ENCODE measurements at places on chromosomes 4 and X.

DNA sequence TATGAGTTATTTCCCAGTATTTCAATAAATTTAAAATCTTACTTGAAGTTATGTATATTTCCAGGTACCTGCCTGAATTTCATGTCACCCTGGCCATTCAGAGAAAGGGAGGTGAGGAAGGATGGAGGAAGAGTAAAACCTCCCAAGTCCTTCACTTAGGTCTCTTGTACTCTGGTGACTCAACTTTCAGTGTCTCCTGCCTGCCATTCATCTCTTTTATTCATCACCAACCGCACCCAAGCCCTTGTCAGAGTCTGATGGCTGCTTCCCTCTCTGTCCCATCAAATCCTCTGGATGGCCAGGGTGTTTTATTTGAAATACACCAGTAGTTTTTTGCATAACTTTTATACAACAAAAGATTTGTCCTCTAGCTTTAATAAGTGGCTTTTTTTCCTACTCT lies 17.8 kb downstream of the TMPRSS11E start:
- H3K27ac ChIP-seq, result no peak overlapping the region
- H3K4me1 ChIP-seq, result peaks cover 4% of the 10 kb centered on the region
- no peak for DNase-seq
- no peak overlapping the region for H3K4me3 ChIP-seq

- no peak overlapping the region for H3K4me3 ChIP-seq
- H3K27ac ChIP-seq, result peak overlapping the region; percentile 25
- no peak for DNase-seq
- H3K27me3 ChIP-seq, result no peaks in the 10 kb centered on the region
Measured at GRCh38 chr4:2914256-2915126, 48.7 kb downstream of the NOP14 start.

DNA sequence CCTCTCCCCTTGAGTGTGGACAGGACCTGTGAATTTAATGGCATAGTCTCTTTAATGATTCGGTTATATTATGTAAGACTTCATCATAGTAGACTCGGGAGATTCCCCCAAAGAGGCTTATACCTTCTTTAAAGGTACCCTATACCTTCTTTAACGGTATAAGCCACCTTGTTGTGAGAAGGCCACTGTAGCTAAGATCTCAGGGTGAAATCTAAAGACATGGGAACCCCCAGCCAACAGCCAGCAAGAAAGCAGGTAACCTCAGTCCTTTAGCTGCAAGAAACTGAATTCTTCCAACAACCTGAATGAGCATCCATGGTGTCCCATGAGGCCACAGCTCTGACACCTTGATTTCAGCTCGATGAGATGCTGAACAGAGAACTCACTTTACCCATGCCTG lies 931 bp downstream of the DDX60 start:
- peaks cover 13% of the 10 kb centered on the region for H3K36me3 ChIP-seq
- peaks cover 49% of the 10 kb centered on the region for H3K4me1 ChIP-seq
- no peaks in the 10 kb centered on the region for H3K27me3 ChIP-seq
- peak overlapping the region; percentile 97 for H3K27ac ChIP-seq

- no peak for DNase-seq
- no peak overlapping the region for H3K4me3 ChIP-seq
- no peak overlapping the region for H3K27ac ChIP-seq
- H3K4me1 ChIP-seq, result no peaks in the 10 kb centered on the region
Measured at GRCh38 chrX:150506020-150506419, 62.4 kb upstream of the MTM1 start.

- no peak overlapping the region for H3K27ac ChIP-seq
- no peaks in the 10 kb centered on the region for H3K4me1 ChIP-seq
- no peaks in the 10 kb centered on the region for H3K36me3 ChIP-seq
Measured at GRCh38 chrX:88613338-88613737, 133.7 kb upstream of the CPXCR1 start.

DNA sequence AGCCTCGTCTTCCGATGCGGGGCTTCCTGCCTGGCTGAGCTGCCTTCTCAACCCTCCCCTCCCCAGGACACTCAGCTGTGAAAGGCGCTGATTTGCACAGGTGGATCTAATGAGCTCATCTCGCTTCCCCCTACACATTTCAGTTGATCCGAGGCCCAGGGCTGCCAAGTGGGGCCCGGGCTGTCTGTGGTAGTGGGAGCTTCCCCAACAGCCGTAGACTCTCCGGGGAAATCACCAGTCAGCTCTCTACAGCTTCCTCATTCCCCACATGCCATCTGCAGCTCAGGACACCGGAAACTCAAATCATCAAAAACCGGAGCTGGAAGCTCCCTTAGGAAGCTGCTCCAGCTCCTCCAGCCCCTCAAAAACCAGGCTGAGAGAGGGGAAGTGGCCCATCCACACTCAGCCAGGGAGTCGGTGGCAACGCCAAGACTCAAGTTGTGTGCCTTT lies 56.2 kb downstream of the SMIM20 start:
- no peaks in the 10 kb centered on the region for H3K4me1 ChIP-seq
- DNase-seq, result no peak
- no peaks in the 10 kb centered on the region for H3K36me3 ChIP-seq
- H3K27me3 ChIP-seq, result peaks cover 23% of the 10 kb centered on the region
- H3K27ac ChIP-seq, result no peak overlapping the region

DNA sequence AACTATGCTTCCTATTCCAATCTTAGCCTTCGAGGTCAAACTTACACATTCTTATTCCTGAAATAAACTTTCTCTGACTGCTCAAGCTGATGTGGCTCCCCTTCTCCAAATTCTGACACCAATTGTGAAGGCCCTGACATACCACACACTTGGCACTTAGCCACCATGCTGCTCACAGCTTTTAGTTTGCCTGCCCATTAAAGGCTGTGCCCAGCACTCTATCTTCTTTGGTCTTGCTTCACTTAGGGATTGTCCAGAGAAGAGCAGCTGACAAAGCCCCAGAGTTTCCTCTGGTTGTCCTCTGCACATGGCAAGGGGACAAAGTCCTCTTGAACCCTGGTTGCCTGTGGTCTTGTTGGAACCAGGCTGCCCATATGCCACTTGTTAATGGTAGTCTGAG lies 126.1 kb downstream of the ARHGEF9 start:
- peaks cover 14% of the 10 kb centered on the region for H3K36me3 ChIP-seq
- no peaks in the 10 kb centered on the region for H3K27me3 ChIP-seq

- no peak overlapping the region for H3K4me3 ChIP-seq
- no peaks in the 10 kb centered on the region for H3K27me3 ChIP-seq
- H3K36me3 ChIP-seq, result no peaks in the 10 kb centered on the region
- H3K4me1 ChIP-seq, result peaks cover 4% of the 10 kb centered on the region
Measured at GRCh38 chr4:55175779-55176231, 50.4 kb upstream of the KDR start.

DNA sequence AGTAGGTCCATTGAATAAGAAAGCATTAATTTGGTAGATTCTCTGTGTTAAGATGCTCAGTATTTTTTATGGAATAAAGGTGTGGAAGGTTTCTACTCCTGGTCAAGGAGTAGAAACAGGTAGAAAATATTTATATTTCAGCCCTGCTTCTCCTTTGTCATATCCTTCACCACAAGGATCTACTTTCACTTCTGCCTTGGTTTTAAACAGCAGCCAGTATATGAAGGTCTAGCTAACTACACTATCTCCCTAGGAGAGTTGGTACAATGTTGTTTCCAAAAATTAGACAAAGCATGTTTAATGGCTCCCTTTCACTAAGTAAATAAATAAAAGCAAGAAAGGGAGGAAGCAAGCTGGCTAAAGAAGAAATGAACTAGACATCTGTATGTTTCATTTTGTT lies 44.6 kb upstream of the GYPA start:
- H3K27ac ChIP-seq, result no peak overlapping the region
- peaks cover 11% of the 10 kb centered on the region for H3K27me3 ChIP-seq
- H3K4me1 ChIP-seq, result no peaks in the 10 kb centered on the region
- H3K36me3 ChIP-seq, result peaks cover 2% of the 10 kb centered on the region
- H3K4me3 ChIP-seq, result no peak overlapping the region
- no peak for DNase-seq

- DNase-seq, result no peak
- no peaks in the 10 kb centered on the region for H3K27me3 ChIP-seq
- H3K36me3 ChIP-seq, result no peaks in the 10 kb centered on the region
- no peak overlapping the region for H3K4me3 ChIP-seq
- no peaks in the 10 kb centered on the region for H3K4me1 ChIP-seq
- H3K27ac ChIP-seq, result no peak overlapping the region
Measured at GRCh38 chr4:9938933-9939332, 82.4 kb downstream of the SLC2A9 start.

- no peak overlapping the region for H3K27ac ChIP-seq
- no peak for DNase-seq
- no peaks in the 10 kb centered on the region for H3K4me1 ChIP-seq
- H3K36me3 ChIP-seq, result no peaks in the 10 kb centered on the region
- H3K4me3 ChIP-seq, result no peak overlapping the region
- H3K27me3 ChIP-seq, result no peaks in the 10 kb centered on the region
Measured at GRCh38 chr4:181085557-181085956, 1157.6 kb upstream of the TENM3 start.

- no peak overlapping the region for H3K4me3 ChIP-seq
- no peaks in the 10 kb centered on the region for H3K4me1 ChIP-seq
- DNase-seq, result no peak
- no peaks in the 10 kb centered on the region for H3K27me3 ChIP-seq
Measured at GRCh38 chr4:20313237-20314030, 61.7 kb downstream of the SLIT2 start.

GRCh38 chrX:10193587-10193986 lies 36.8 kb downstream of the CLCN4 start:
- DNase-seq, result no peak
- H3K36me3 ChIP-seq, result no peaks in the 10 kb centered on the region
- H3K4me1 ChIP-seq, result peaks cover 5% of the 10 kb centered on the region

- no peak overlapping the region for H3K4me3 ChIP-seq
- DNase-seq, result no peak
- no peak overlapping the region for H3K27ac ChIP-seq
- no peaks in the 10 kb centered on the region for H3K36me3 ChIP-seq
- H3K27me3 ChIP-seq, result peaks cover 8% of the 10 kb centered on the region
Measured at GRCh38 chrX:25156323-25156722, 140.6 kb upstream of the ARX start.

DNA sequence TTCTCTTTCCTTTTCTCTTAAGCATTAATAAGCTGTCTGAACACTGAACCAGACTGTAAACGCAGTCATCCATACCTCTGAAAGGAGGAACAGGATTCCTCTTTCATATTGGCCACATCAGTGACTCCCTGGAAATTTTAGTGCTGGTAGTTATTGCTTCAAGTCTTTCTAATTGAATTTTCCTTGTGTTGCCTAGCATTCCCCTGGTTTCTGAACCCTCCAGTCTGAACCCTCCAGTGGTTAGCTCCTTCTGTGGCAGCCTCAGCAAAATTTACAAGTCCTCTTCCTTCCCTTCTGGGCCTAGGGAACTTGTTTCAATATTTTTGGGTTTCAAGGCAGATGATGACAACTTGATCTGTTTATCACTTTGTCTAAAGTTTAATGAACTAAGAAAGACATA lies 7.9 kb downstream of the SPARCL1 start:
- no peak for DNase-seq
- H3K27me3 ChIP-seq, result no peaks in the 10 kb centered on the region
- H3K4me3 ChIP-seq, result no peak overlapping the region
- no peaks in the 10 kb centered on the region for H3K4me1 ChIP-seq
- H3K36me3 ChIP-seq, result no peaks in the 10 kb centered on the region

DNA sequence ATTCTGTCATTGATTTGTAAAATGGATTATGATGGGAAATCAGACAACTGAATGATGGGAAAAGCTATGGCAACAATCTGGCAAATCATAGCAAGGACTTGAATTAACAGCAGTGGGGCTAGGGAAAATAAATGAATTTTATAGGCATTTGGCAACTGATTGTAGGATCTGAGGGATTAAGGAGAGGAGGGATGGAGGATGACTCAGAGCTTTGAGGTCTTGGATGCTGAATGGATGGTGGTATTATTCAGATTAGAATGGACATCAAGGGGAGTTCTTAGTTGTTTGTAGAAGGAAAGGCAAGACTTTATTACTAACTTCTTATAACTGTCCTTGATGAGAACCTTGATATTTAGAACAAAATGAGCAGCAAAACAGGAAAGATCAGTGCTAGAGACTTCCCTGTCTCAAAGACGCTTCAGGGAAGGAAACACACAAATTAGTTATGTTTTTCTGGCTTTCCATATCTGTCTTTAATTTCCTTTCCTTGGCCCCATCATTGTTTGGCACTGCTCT lies 51.4 kb upstream of the HHIP start:
- no peak overlapping the region for H3K27ac ChIP-seq
- H3K4me1 ChIP-seq, result no peaks in the 10 kb centered on the region
- no peak for DNase-seq
- H3K27me3 ChIP-seq, result no peaks in the 10 kb centered on the region
- H3K4me3 ChIP-seq, result no peak overlapping the region

DNA sequence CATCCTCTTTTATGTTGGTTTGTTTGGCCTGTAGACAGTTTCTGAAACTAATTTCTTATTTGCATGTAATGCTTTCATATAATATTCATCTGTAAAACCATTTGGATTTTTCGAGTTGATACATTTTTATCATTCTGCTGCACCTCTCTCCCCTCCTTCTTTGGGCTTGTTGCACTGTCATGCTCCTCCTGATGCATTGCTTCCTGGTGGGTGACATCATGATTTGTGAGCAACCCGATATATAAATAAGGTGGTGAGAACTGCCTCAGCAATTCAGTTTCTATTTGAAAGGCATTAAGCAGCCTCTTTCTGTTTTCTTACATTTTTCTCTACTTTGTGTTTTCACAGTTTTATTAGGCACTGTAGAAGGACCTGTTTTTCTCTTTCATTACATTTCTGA lies 515.7 kb downstream of the RPA4 start:
- no peak overlapping the region for H3K4me3 ChIP-seq
- H3K27ac ChIP-seq, result no peak overlapping the region
- no peaks in the 10 kb centered on the region for H3K27me3 ChIP-seq
- H3K4me1 ChIP-seq, result peaks cover 15% of the 10 kb centered on the region
- H3K36me3 ChIP-seq, result no peaks in the 10 kb centered on the region
- no peak for DNase-seq

DNA sequence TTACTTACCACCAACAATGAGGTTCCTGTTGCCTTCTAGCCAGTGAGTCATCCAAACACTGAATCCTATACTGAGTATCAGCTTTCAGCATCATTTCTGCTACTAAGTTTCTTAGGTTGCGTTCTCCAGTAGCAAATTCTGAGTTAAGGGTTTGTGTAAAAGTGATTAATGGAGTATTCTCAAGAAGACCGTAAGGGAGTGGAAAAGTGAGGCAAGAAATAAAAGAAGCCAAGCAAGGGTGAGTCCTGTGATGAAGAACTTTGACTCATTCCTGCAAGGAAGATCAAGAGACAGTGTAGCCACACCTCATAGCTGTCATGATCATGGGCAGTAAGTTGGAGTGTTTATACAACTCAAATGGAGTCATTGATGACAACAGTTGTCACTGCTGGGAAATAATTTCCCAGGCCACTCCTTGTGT lies 446.2 kb downstream of the RAPGEF2 start:
- no peaks in the 10 kb centered on the region for H3K36me3 ChIP-seq
- no peak for DNase-seq
- no peaks in the 10 kb centered on the region for H3K27me3 ChIP-seq
- no peak overlapping the region for H3K4me3 ChIP-seq
- no peaks in the 10 kb centered on the region for H3K4me1 ChIP-seq
- no peak overlapping the region for H3K27ac ChIP-seq

DNA sequence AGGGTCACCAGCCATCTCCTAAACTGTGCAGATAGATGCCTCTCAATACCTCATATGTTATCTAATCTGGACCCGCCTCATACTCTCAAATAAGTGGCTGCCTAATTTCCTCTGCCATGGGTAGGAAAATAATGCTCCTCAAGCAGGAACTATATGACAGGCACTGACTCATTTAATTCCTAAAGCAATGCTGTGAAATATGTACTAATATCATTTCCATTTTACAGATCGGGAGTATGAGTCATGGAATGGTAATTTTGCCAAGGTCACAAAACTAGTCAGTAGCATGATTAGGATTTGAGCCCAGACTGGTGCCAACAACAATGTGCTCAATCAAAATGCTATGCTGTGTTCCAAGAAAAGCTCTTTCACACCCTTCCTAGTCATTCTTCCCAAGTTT lies 3.0 kb upstream of the NXT2 start:
- no peaks in the 10 kb centered on the region for H3K27me3 ChIP-seq
- H3K4me1 ChIP-seq, result peaks cover 7% of the 10 kb centered on the region
- no peak overlapping the region for H3K4me3 ChIP-seq
- no peak for DNase-seq
